ENCODE measurements at places on chromosomes 2 and 18.

- no peak for DNase-seq
Measured at GRCh38 chr2:20355131-20355530, 4.5 kb upstream of the PUM2 start.

- DNase-seq = no peak
Measured at GRCh38 chr2:19895535-19895934, 6.2 kb downstream of the TTC32 start.

DNA sequence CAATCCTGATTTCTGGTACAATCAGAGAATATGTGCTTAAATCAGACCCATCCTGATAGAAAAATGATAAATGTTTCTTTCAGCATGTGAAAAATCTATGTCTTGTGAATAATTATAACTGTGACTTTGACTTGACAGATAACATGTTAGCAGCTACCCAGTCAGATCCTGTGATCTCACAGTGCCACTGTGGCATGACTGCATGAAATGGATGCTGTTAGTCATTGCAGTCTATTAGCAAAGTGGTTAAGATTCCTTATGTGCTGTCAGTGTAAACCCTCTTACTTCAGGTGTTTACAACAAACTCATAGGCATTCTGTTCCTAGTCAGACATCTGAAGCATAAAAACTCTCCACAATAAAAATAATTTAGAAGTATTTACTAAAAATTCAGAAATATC, 244.6 kb upstream of the RND3 start:
- DNase-seq = no peak

DNA sequence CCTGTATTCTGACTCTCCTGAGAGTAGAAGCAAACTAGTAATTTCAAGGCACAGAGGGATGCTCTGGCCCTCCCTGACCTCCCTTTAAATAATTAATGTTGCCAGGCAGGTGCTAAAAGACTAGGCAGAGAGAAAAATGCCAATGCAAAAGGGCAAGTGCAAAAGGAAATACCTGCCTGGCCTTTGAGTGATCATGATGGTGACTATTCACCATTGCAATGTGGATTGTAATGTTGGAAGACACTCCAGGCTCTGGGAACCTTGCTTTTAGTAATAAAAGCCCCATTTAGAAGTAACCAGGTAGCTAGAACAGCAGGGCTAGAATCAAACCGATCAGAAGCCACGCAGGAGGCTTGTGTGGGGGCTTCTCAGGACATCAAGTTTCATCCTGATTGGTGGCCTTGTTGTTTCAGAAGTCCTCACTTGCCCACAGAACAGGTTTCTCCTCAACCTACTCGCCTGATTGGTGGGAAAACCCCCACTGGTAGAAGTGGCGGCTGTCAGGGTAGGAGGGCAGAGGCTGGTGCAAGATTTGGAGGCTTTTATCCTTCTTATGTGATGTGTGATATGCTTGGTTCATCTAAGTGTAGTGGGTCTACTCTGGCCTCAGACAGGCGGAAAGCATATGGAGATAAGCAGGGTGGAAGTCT, 16.0 kb upstream of the CHRNA1 start:
- no peak for DNase-seq

DNA sequence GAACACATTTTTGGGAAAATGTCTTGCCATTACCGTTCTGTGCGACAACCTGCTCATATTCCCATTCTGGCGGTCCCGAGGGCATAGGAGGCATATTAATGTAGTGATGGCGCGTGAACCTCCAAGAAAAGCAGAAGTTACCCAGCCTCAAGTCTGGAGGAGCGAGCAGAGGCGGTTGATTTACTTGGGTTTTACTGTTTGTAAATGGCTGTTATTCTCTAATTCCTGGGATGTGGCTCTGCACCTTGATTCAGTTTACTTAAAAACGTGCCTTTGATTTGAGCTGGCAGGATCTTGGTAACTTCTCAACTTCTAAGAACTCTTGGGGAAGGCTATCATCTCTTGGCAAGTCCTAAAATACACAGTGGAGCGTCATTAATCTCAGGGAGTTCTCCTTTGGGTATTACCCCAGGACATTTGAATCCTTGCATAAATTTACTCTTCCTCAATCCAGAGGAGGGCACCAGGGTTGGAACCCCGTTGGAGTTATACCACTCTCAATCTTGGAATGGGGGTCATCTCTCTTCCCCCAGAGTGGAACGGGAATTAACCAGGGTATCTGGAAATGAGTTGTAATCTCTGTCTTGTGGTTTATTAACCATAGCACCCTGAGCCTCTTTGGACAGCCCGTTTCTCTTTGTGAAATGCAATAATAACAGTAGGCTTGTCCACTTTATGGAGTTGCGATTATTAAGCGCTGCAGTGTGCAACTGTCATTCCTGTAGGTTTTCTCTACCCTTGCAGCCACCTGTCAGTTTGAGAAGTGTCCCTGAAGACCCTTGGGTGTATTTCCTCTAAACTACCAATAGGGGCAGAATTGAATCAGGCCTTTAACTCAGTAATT, 2.1 kb downstream of the HK2 start:
- DNase-seq = no peak

Data from osteocyte (in vitro differentiated cells).